Activated naive CD8-positive, alpha-beta T cell treated with anti-CD3 and anti-CD28 coated beads for 36 hours (primary cell): ENCODE measurements at places on chromosomes 1 and 21.

DNA sequence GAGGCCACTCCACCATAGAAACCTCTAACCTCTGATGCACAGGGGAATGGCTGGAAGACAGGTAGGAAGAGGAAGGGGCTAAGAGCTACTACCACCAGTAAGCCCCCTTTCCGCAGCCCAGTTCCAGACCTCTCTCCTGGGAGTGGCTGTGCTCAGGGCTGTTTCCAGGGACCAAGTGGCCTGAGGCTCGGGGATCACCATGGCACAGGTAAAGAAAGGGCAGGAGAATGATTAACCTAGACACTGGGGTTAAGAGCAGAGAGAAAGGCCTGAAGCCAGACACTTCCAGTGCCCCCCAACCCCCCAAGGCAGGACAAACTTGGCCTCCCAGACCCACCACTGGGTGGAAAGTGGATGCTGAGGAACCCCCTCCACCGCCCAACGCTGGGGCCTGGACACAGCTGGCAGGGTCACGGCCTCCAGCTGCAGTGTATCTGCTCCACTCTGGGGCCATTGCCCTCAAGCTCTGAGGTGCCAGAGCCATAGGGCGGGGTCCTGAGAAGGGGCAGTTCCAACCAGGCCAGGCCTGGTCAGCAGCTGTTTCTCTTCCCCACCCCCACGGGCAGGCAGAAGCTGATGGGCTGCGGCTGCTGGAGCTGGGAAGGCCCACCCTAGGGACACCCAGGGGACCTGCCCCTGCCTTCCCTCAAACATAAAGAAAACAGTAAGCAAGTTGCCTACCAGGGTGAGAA, 2.6 kb downstream of the TAGLN2 start:
- peak overlapping the region; percentile 92 for H3K4me3 ChIP-seq
- no peaks in the 10 kb centered on the region for H3K27me3 ChIP-seq
- H3K36me3 ChIP-seq = peaks cover 56% of the 10 kb centered on the region
- peak overlapping the region; percentile 98 for H3K27ac ChIP-seq
- peaks cover 50% of the 10 kb centered on the region for H3K4me1 ChIP-seq

- H3K4me1 ChIP-seq = no peaks in the 10 kb centered on the region
- no peak for DNase-seq
- H3K27me3 ChIP-seq = peaks cover 5% of the 10 kb centered on the region
These were observed 74.0 kb downstream of the NUF2 start for GRCh38 chr1:163395790-163396189.

- DNase-seq = no peak
- H3K4me1 ChIP-seq = peaks cover 39% of the 10 kb centered on the region
- peak overlapping the region; percentile 92 for H3K4me3 ChIP-seq
- H3K36me3 ChIP-seq = peaks cover 21% of the 10 kb centered on the region
- peak overlapping the region; percentile 95 for H3K27ac ChIP-seq
These were observed 953 bp upstream of the NDUFS2 start for GRCh38 chr1:161200992-161201835.

- no peak for DNase-seq
- no peak overlapping the region for H3K27ac ChIP-seq
- H3K4me3 ChIP-seq = no peak overlapping the region
These were observed 19.6 kb downstream of the PTGER3 start for GRCh38 chr1:71027991-71028390.

DNA sequence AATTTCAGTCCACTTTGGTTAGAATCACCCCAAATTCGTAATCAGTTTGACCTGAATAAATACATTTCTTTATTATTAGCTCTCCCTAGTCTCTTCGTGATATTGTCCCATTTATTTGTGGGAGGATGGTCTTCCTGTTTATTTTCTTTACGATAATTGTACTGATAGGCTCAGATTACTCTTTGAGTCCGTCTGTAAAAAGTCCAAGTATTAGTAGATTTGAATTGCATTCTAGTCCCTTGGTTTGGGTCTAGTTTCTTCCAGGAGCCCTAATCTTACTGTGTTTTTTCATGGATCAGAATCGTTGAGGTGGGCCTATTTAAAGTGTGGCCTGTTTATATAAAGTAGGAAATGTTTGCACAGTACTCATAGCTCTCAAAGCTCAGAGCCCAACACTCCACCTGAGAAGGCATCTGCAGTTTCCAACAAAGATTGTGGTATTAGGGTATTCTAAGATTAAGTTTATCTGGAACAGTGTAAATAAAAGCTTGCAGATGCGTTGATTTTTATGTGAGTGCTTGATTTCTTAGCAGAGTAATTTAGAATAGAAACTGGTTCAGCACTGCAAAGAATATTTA, 33.1 kb downstream of the MAP3K21 start:
- H3K27me3 ChIP-seq = peaks cover 15% of the 10 kb centered on the region
- no peaks in the 10 kb centered on the region for H3K36me3 ChIP-seq
- peaks cover 1% of the 10 kb centered on the region for H3K4me1 ChIP-seq
- no peak overlapping the region for H3K4me3 ChIP-seq
- no peak for DNase-seq

GRCh38 chr1:98404866-98405265, 256.7 kb upstream of the SNX7 start:
- no peaks in the 10 kb centered on the region for H3K36me3 ChIP-seq
- H3K4me1 ChIP-seq = no peaks in the 10 kb centered on the region
- H3K27me3 ChIP-seq = no peaks in the 10 kb centered on the region
- DNase-seq = no peak
- no peak overlapping the region for H3K27ac ChIP-seq

- H3K36me3 ChIP-seq = no peaks in the 10 kb centered on the region
- H3K27me3 ChIP-seq = peaks cover 8% of the 10 kb centered on the region
- no peaks in the 10 kb centered on the region for H3K4me1 ChIP-seq
- H3K27ac ChIP-seq = no peak overlapping the region
These were observed 28.6 kb upstream of the PIGC start for GRCh38 chr1:172472495-172472894.

- no peak overlapping the region for H3K4me3 ChIP-seq
- H3K27ac ChIP-seq = no peak overlapping the region
- H3K36me3 ChIP-seq = peaks cover 7% of the 10 kb centered on the region
- H3K27me3 ChIP-seq = peaks cover 6% of the 10 kb centered on the region
- DNase-seq = no peak
These were observed 22.5 kb downstream of the JMJD4 start for GRCh38 chr1:227712648-227713047.

GRCh38 chr1:207228987-207229386, 92.5 kb upstream of the CD55 start:
- no peaks in the 10 kb centered on the region for H3K27me3 ChIP-seq
- H3K36me3 ChIP-seq = no peaks in the 10 kb centered on the region
- DNase-seq = no peak

DNA sequence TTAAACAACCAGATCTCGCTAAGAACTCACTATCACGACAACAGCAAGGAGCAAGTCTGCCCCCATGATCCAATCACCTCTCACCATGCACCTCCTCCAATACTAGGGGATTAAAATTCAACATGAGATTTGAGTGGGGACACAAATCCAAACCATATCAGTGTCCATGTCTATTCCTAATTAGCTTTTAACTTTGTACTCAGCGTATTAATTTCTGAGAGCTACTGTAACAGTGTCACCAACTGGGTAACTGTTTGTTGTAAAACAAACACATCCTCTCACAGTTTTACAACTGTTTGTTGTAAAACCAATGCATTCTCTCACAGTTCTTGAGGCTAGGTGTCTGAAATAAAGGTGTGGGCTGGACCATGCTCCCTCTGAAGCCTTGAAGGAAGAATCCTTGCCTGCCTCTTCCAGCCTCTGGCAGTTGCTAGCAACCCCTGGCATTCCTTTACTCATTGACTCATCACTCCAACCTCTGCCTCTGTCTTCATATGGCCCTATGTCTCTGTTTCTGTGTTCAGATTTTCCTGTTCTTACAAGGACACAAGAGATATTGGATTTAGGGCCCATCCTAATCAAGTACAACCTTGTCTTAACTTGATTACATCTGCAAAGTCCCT, 121.2 kb downstream of the LTN1 start:
- H3K27ac ChIP-seq = no peak overlapping the region
- DNase-seq = no peak
- H3K4me3 ChIP-seq = no peak overlapping the region
- peaks cover 31% of the 10 kb centered on the region for H3K36me3 ChIP-seq
- no peaks in the 10 kb centered on the region for H3K4me1 ChIP-seq
- H3K27me3 ChIP-seq = no peaks in the 10 kb centered on the region

GRCh38 chr1:167438171-167439138, 79.9 kb downstream of the CD247 start:
- H3K27ac ChIP-seq = peak overlapping the region; percentile 78
- H3K4me3 ChIP-seq = peak overlapping the region; percentile 57
- H3K4me1 ChIP-seq = peaks cover 66% of the 10 kb centered on the region
- H3K27me3 ChIP-seq = no peaks in the 10 kb centered on the region

GRCh38 chr1:8046391-8046790, 20.3 kb upstream of the ERRFI1 start:
- DNase-seq = no peak
- H3K27ac ChIP-seq = no peak overlapping the region
- peaks cover 15% of the 10 kb centered on the region for H3K4me1 ChIP-seq
- no peak overlapping the region for H3K4me3 ChIP-seq
- peaks cover 4% of the 10 kb centered on the region for H3K27me3 ChIP-seq

DNA sequence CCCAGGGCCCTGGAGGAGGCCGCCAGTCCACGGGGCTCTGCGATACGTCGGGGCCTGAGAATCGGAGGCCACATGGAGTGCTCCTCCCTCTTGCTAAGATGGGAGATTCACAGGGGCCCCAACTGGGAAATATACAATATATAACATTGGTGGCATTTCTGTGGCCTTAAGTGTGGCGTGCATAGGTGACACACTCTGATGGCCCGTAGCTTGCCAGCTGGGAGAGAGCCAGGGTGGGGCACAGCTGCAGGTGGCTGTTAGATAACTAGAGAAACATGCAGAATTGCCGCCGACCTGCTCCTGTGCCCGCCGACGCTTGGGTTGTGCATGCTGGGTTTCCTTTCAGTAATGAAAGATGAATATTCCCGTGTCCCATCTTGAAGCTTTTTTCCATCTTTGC, 30.1 kb downstream of the UMODL1 start:
- no peaks in the 10 kb centered on the region for H3K36me3 ChIP-seq
- H3K4me1 ChIP-seq = peaks cover 9% of the 10 kb centered on the region
- DNase-seq = no peak
- H3K4me3 ChIP-seq = no peak overlapping the region
- no peak overlapping the region for H3K27ac ChIP-seq
- no peaks in the 10 kb centered on the region for H3K27me3 ChIP-seq

- no peak overlapping the region for H3K27ac ChIP-seq
- H3K36me3 ChIP-seq = no peaks in the 10 kb centered on the region
- DNase-seq = no peak
These were observed 209.5 kb downstream of the GRIK1 start for GRCh38 chr21:29730281-29730680.

GRCh38 chr1:155171836-155172731, 1.0 kb downstream of the KRTCAP2 start:
- DNase-seq = no peak
- H3K27me3 ChIP-seq = peaks cover 4% of the 10 kb centered on the region
- H3K36me3 ChIP-seq = peaks cover 20% of the 10 kb centered on the region
- H3K4me1 ChIP-seq = peaks cover 45% of the 10 kb centered on the region
